ENCODE measurements at places on chromosomes 5 and 9.
A peak's percentile ranks its signal among the peaks of the same experiment; 100 is the strongest.

- H3K27ac ChIP-seq = no peak overlapping the region
- H3K4me3 ChIP-seq = no peak overlapping the region
- no peak for DNase-seq
- no peaks in the 10 kb centered on the region for H3K4me1 ChIP-seq
Measured at GRCh38 chr9:94984891-94985476, 258.5 kb downstream of the AOPEP start.

GRCh38 chr9:3331801-3332200, 194.0 kb downstream of the RFX3 start:
- no peak overlapping the region for H3K4me3 ChIP-seq
- no peaks in the 10 kb centered on the region for H3K27me3 ChIP-seq

DNA sequence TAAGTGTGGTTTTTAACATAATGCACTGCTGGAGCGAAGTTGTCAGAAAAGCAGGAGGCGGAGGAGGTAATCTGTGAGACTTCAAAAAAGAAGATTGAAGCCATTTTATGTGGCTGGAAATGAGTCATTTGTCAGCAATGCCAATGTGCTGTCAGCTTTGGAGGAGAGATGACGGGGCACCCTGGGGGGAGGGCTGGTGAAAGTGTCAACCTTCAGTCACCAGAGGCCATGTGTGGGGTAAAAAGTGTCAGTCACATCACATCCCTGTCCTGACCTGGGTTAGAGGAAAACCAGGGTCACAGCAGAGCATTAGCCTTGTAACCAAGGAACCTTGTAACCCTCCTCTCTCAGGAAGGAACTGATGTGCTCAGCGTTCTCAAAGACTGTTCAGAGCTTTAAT, 59.1 kb downstream of the TLR4 start:
- H3K27me3 ChIP-seq = no peaks in the 10 kb centered on the region
- peak; percentile 63 for DNase-seq
- no peak overlapping the region for H3K27ac ChIP-seq
- H3K4me1 ChIP-seq = no peaks in the 10 kb centered on the region
- H3K4me3 ChIP-seq = no peak overlapping the region
- H3K36me3 ChIP-seq = no peaks in the 10 kb centered on the region

DNA sequence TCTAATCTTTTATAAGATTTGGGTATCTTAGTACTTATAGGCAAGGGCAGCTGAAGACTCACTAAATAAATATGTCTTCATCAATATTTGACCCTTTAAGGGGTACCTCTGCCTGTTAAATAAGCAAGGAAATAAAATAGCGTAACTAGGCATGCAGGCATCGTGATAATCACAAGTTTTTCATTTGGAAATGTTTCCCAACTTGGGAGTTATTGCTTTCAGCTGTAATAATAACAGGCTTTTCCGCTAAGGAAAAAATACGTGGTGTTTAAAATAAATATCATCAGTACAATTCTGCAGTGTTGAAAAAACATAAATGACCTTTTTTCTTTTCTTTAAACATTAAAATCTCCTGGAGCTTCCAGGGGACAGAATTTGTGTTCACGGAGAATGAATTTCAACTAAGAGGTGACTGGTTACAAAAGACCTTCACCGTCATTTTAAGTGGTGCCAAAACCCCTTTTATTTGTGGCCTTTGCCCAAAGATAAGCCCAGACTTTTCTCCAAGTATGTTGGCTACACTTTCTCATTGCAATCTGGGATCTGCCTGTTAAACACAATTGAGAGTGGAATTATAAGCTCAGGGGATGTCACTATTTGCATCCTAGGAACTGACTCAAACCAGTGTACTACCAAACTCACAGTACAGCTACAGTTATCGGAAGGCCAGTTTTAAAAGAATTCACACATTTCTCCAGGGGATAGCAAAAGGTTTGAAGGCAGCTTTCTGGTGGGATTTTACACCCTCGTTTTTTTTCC, 218.6 kb downstream of the FBXL7 start:
- no peaks in the 10 kb centered on the region for H3K36me3 ChIP-seq
- H3K4me3 ChIP-seq = no peak overlapping the region
- H3K4me1 ChIP-seq = peaks cover 8% of the 10 kb centered on the region

- H3K27ac ChIP-seq = no peak overlapping the region
- H3K4me3 ChIP-seq = no peak overlapping the region
- DNase-seq = no peak
Measured at GRCh38 chr5:53826504-53826903, 266.1 kb downstream of the NDUFS4 start.

DNA sequence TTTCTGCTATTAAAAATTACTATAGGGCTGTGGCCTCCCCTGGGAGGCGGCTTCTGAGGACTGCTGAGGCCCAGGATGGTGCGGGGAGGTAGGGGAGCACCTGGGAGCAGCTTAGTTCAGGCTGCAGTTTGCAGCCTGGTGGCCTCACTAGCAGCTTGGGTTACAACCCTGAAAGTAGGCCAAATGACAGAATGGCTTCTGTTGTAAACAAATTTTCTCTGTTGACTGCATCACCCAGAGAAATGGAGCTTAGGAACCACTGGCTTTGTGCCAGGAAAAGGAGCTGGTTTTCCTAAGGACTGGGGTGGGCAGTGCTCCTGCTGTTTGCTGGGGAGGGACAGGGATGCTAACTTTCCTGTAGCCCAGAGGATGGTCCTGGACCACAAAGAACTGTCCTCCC, 130.3 kb downstream of the ENTREP1 start:
- H3K4me1 ChIP-seq = no peaks in the 10 kb centered on the region
- H3K27me3 ChIP-seq = peaks cover 22% of the 10 kb centered on the region
- H3K4me3 ChIP-seq = no peak overlapping the region
- no peaks in the 10 kb centered on the region for H3K36me3 ChIP-seq
- no peak for DNase-seq
- no peak overlapping the region for H3K27ac ChIP-seq

- DNase-seq = no peak
- H3K4me1 ChIP-seq = peaks cover 27% of the 10 kb centered on the region
- H3K4me3 ChIP-seq = no peak overlapping the region
- H3K27ac ChIP-seq = no peak overlapping the region
- H3K27me3 ChIP-seq = no peaks in the 10 kb centered on the region
Measured at GRCh38 chr5:122150215-122150614, 20.9 kb downstream of the ZNF474 start.
